CD4-positive, alpha-beta T cell treated with Interleukin-4 for 1 hour (primary cell): ENCODE measurements at places on chromosomes 2 and 18.
A peak's percentile ranks its signal among the peaks of the same experiment; 100 is the strongest.

- no peak for DNase-seq
Measured at GRCh38 chr2:223148516-223148915, 96.5 kb downstream of the KCNE4 start.

DNA sequence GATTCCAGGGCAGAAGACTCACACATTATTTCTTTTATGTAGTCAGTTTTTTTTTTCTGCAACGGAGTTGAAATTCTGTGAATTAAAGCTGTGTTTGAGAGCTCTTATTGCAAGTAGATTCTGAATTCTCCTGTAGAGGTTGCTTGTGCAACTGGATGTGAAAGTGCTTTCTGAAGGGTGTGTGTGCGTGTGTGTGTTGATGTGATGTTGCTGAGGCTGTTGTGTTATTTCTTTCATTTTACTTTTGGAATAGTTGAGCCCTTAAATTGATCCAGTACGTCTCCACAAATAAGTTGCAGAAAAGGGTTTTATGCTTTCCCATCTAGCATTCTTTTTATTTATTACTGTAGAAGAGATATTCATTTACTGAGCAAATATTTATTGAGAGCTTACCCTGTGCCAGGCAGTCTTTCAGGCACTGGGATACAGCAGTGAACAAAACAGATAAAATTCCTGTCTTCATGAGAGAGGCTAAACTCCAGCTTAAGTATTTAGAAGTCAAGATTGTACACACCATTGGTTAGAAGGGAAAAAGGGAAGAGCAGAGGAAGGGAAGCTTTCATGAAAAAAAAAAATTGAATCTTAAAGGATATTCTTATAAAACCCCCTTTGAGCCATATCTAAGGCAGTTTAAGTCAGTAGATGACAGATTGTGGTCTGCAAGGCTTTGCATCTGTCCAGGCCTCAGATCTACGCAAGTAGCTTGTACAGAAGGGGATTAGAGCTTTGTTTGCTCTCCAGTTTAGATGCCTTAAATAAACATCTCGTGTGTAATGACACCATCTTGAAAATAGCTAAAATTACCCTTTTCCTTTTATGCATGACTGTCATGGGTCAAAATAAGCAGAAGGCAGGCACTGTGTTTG is 58.2 kb downstream of the MYO1B start:
- no peak for DNase-seq

DNA sequence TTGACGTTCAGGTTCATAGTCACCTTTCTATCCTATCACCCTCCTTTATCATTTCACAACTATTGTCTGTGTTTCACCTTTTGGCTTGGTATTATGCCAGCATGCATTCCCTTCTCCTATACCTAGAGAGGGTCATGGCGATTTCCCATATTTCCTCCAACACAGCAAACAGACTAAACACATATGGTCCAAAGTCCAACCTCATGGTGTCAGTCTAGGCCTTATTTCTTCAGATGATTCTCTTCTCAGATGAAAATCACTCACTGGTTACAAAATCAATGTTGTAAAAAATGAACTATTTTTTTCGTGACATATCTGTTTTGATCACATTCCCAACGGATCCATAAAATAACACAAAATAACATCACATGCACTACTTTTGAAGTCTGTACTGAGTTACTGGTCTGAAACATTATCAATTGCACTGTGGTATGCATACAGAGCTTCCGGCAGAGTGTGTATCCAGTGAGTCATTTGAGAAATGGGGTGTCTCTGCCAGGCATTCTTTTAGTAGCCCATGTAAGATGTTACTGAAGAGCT is 204.8 kb upstream of the GALNT5 start:
- DNase-seq = no peak

DNA sequence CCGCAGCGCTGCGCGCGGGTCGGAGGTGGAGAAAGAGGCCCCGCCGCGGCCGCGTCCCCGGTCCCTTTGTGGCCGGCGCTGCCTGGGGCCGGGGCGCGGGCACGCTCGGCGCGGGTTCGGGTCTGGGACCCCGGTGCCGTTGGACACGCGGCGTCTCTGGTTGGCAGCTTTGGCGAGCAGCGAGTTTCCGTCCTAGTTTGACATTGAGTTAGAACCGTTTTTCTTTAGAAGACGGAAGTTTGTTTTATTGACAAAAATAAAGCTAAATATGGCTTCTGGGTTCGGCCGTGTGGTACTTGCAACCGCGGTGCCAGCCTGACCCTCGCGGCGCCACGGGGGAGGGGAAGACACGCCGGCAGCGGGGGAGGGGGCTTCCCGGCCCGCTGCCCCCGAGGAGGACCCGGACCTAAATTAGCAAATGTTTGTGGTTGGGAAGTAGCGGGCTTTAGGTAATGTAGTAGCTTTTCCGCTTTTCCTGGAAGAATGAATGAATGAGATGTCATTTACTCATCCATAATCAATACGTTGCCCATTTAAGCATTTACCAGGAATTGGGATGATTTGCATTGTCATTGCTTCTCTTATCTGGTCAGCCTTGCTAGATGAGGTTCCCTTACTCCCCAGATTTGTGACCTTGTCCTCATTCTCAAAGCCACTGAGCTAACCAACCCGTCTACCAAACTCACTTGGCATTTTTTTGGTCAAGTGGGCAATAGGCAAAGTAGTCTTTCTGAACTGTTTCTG is 530 bp downstream of the GALNT1 start:
- DNase-seq = no peak

GRCh38 chr18:6055711-6056110 is 160.4 kb upstream of the TMEM200C start:
- no peak for DNase-seq

GRCh38 chr18:72826736-72827135 is 41.1 kb downstream of the NETO1 start:
- no peak for DNase-seq

DNA sequence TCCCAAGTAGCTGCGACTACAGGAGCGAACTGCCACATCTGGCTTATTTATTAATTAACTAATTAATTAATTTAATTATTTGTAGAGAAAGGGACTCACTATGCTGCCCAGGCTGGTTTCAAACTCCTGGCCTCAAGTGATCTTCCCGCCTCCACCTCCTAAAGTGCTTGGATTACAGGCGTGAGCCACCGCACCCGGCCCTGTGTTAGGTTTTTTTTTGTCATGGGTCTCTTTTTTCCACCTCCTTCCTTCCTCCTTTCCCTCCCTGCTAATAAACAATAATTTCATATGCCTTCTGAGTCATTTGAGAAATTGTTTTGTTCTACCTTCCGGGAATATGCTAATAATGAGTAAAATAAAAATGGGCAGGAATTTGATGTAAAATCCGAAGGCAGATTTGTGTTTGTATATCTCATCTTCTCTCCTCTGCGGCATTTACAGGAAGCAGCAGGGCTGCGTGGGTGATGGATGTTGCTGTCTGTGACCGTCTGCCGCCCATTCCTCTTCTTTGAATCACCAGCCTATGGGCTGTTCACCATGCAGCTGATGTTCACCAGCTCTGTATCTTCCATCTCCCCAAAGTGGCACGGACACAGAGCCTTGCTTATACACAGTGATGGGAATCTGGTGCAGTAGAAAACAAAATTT is 89.9 kb downstream of the ACSL3 start:
- DNase-seq = no peak

GRCh38 chr2:177778472-177778871 is 294.1 kb downstream of the PDE11A start:
- DNase-seq = no peak

GRCh38 chr2:240626531-240627300 is 1.4 kb downstream of the GPR35 start:
- DNase-seq = peak; percentile 64

DNA sequence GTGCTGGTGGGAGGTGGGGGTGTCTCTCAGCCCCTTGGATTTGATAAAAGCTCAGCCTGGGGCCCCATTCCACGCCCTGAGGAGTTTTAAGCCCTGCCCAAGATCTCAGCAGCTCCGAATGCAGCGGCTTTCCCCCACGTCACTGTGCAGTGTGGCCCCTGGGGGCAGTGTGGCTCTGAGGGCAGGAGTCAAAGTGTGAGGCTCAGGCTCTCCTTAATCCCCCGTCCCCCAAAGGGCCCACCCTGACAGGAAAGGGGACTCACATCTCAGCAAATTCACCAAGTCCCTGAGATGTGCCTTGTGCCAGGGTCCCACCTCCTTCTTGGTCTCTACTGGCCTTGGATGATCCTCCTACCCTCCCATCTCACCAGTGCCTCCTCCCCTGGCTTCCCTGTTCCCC is 25.2 kb downstream of the NPPC start:
- no peak for DNase-seq

- DNase-seq = no peak
Measured at GRCh38 chr2:195838002-195838401, 181.0 kb downstream of the SLC39A10 start.

- peak; percentile 61 for DNase-seq
Measured at GRCh38 chr2:42117923-42118753, 51.0 kb upstream of the EML4 start.

GRCh38 chr2:201680743-201681142 is 17.7 kb downstream of the MPP4 start:
- DNase-seq = no peak

DNA sequence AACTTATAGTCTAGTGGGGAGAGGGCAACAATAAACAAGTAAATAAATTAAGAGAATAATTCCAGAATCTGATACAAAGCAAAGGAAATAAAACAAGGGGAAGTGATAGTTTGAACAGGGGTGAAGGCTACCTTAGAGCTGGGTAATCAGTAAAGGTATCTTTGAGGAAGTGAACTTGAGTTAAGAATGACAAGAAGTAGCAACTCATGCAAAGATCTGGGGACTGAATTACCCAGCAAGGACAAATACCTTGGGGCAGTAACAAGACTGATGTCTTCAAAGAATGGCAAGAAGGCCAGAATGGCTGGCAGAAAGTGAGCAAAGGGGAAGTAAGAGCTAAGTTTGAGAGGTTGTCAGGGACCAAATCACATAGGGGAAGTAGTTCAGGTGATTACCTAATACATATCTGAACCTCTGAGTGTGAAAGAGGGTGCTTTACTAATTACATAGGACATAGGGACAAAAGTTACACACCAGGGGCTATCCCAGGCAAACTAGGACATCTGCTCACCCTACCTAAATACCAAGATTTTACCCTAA is 244.6 kb upstream of the HNRNPA3 start:
- no peak for DNase-seq

- DNase-seq = no peak
Measured at GRCh38 chr2:173999272-173999671, 34.1 kb upstream of the SP3 start.

DNA sequence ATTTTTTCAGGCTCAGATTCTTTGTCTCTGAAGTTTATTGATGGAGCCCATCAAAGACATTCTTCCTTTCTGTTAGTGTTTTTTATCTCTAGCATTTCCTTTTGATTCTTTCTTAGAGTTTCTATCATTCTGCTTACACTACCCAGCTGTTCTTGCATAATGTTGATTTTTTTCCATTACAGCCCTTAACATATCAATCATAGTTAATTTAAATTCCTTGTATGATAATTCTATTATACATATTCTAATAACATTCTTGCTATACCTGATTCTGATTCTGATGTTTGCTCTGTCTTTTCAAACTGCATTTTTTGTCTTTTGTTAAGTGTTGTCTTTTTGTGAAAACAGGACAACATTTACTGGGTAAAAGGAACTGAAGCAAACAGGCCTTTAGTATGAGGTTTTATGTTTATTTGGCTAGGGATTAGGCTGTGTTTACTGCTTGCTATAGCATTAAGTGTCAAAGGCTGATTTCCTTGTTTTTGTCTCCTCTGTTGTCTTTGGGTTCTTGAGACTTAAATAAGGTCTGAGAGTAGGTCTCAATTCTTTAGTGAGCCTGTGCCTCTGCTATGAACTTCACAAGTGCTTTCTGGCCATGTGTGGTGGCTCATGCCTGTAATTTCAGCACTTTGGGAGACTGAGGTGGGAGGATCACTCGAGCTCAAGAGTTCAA is 8.0 kb upstream of the STAM2 start:
- DNase-seq = no peak

DNA sequence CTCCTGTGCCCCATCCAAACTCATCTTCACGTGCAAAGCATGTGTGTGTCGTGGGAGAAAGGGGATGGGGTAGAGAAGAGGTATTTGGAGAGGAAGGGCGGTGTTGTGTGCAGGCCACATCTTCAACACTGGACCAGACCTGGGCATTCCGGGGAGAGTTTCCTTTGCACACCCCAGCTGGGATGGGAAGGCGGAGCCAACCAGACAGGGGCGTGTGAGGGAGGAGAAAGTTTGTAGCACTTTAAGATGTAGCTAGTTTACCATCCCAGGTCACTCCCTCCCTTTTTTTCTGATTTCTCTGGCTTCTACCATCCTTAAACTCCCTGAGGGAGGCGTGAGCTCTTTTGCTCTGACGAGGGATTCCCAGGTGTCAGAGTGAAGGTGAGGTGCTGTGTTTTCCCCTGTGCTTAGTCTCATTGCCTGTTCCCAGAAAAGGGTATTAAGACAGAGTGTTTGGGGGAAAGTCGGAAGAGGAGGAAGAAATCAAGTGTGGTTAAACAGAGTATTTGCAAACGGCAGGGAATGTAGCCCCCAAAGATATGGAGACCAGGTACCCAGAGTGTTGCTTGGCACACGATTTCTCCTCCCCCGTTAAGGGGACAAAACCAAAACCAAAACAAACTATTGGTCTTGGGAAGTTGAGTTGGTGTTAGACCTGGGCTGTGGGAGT is 1.6 kb downstream of the SETBP1 start:
- no peak for DNase-seq

DNA sequence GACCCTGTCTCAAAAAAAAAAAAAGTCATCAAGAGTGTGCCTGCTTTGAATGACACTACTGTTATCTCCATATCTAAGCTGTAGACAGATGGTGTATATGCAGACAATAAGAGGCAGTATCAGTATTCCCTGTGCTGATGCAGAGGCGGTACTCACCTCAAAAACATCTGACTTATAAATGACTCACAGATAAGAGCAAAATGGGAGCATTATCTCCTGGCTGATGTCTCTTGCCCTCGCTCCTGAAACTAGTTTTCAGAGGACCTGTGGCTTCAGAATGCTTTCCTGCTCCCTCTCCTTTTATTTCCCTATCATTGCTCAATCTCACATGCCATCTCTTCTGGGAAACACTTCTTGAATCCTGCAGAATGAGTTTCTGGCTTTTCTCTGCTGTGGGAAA is 289.6 kb downstream of the PTPRM start:
- DNase-seq = no peak

DNA sequence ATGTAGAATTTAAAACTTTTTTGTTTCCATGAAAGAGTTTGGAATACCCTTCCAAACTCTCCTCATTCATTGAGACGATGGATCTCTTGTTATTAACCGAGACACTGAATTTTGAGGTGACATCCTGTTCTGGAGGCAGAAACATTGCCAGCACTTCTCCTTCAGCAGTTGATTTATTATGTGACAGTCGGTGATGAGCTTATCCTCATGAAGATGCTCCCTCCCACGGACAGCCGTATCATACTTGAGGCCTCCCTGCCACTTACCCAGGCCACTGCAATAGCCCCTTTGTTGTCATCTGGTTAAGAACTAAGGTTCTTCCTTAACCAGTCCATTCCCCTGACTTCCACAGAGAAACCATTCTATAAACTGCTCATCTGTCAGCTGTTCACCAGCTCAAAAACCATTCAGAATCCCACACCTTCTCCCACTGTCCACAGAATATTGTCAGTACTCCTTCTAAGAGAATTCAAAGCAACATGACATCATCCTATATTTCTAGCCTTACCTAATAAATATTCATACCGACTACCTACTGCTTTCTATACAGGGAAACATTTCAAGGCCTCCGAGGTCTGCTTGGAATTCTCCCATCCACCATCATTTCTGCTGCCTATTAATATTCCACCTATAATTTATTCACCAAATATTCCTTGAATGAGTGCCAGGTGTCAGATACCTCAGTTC is 139.0 kb upstream of the TRIB2 start:
- no peak for DNase-seq
